ENCODE measurements at places on chromosomes 3 and 15.

DNA sequence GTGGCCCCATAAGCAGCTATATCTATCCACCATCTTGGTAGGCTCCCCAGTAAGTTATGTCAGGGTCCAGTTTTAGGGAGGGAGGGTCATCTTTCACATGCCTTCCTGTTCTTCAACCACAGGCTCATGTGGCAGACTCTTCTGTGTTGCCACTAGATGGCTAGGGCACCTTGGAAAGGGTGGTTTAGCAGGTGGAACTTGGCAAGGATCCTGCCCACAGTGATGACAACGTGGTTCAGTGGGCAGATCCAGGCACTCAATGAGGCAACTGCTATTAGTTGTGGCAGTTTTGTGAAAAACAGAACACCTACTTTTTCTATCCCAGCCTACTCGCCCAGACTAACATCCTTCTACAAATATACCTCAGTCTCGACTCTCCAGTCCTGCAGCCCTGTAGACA lies 7.2 kb upstream of the RBP1 start:
- DNase-seq, result no peak

GRCh38 chr15:45664451-45664850 lies 29.6 kb downstream of the SQOR start:
- DNase-seq, result no peak

DNA sequence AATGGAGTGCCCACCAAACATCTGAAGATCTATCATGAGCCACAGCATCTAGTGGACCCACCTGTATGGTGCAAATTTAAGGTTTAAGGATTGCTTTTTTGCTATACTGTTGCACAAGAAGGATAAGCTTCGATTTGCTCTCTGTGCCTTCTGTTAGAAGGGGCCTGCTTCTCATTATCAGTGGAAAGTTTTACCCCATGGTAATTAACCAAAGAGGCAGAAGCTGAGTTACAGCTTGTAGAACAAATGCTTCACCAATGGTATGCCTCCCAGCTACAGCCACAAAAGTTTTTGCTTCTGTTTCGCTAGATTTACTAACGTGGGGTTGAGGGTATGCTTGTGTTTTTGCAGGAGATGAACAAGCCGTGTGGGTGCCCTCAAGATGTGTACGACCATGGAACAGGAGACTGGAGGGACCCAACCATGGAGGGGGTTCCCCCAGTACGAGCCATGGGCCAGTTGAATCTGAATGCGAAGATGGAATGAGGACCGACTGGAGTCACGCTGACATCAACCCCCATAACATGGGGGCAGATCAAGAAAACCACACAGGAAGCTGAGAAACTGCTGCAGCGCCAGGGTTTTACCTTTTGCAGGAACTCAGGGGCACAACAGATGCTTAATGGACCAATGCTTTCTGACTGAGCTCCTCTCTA lies 43.5 kb downstream of the ACAD9 start:
- peak; percentile 16 for DNase-seq

DNA sequence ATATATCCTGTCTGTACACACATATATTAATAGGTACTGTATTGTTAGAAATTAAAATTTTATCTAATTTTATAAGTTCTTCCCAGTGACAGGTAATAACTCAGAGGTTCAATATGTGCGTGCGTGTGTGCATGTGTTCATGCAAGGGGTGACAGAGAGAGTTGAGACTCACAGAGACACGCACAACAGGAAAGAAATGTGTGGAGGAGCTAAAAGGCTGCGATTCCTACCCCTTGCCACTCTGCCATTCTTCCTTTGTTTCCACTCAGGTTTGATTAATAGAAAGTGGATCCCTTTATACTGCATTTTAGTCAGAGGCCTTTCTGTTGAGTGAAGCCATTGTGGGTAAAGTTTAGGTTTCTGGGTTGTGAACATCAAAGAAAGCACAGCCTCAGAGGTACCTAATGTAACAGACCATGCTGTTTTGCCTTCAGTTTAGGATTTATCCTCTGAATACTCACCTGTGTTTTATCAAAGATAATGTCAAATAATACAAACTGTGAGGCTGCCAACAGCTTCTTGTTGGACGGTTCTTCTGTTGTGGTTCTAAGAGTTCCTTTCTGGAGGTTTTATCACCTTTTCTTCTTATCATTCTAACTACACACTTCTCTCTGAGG lies 182.3 kb downstream of the EPHA3 start:
- DNase-seq, result no peak

DNA sequence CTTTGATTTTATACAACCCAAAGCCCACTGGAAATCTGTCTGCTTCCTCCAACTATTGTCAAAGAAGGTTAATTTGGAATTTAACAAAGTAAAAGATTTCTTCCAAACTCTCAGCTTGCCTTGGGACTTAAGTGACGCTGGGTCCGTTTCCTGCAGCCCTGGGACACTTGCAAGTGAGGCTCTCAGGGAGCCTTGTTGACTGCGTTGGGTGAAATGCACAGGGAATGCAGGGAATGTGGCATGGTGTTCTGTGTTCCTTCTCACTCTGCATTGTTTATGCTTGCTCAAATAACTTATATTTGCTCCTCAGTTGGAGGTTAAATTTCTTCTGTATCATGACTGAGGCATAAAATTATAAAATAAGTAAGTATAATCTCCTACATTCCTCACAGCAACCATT lies 60.9 kb upstream of the TJP1 start:
- DNase-seq, result no peak

DNA sequence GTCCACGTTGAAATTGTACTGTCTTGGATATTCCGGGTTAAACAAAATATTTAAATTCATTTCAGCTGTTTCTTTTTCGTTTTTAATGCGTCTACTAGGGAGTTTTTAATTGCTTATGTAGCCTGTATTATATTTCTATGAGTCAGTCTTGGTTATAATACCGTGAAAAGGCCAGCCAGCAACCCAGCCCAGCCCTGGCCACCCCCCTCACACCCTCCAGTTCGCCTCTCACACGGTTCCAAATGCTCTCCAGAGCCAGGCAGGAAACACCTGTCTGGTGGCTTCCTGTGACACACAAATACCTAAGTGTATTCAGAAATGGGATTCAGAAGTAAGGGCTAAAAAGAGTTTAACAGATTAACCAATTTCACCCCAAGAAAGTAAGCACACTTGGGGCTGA lies 4.4 kb downstream of the SH3BP5 start:
- peak; percentile 95 for DNase-seq

GRCh38 chr15:76312540-76313174 lies 1.4 kb upstream of the ETFA start:
- DNase-seq, result no peak

- no peak for DNase-seq
These were observed 17.4 kb upstream of the RBMS3 start for GRCh38 chr3:29263476-29263875.

DNA sequence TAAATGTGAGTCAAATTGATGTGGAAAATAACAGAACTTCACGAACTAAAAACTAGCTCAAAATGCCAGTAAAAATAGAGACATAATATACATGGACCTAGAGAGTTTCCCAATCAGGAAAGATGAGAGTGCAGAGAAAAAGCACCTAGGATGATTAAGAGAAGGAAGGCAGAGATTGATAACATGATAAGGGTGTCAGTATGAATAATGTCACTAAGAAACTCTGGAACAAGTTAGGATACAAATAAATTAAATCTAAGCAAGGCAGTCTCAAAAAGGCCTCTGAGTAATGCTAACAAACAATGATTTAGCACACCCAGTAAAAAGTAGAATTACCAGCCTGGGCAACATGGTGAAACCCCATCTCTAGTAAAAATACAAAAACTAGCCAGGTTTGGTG lies 304.7 kb upstream of the DPPA4 start:
- no peak for DNase-seq

DNA sequence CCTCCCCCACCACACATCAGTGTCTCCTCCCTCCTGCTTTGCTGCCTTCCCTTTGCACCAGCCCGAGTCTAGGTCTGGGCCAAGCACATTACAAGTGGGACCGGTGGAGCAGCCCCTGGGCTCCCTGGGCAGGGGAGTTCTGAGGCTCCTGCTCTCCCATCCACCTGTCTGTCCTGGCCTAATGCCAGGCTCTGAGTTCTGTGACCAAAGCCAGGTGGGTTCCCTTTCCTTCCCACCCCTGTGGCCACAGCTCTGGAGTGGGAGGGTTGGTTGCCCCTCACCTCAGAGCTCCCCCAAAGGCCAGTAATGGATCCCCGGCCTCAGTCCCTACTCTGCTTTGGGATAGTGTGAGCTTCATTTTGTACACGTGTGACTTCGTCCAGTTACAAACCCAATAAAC lies 2.3 kb upstream of the ABCF3 start:
- DNase-seq, result no peak

Data from hematopoietic multipotent progenitor cell (in vitro differentiated cells).